ENCODE measurements at places on chromosomes 3 and 15. TPM values are rescaled to one million over a fixed set of nuclear protein-coding genes. Genes with fewer than 3 reads are reported as not detected.

GPR27 gene
- not detected for total RNA-seq

CACNA2D3 gene
- 0.55 TPM for total RNA-seq

TRPM1 gene
- not detected for total RNA-seq

ZNF385D gene
- 0.75 TPM for total RNA-seq

NOX5 gene
- total RNA-seq = not detected

NTRK3 gene
- 2.8 TPM for total RNA-seq

ONECUT1 gene
- not detected for total RNA-seq

HTR3E gene
- 1.3 TPM for total RNA-seq

SMCO1 gene
- not detected for total RNA-seq

TMEM212 gene
- total RNA-seq = not detected

TIGIT gene
- 1.2 TPM for total RNA-seq

HRG gene
- not detected for total RNA-seq

GRIP2 gene
- total RNA-seq = not detected

STRIT1 gene
- total RNA-seq = not detected

PPM1L gene
- 29.4 TPM for total RNA-seq

- no peak for DNase-seq
These were observed 19.4 kb downstream of the BCL2L10 start for GRCh38 chr15:52093167-52093538.

- DNase-seq = no peak
These were observed 804 bp upstream of the BRPF1 start for GRCh38 chr3:9730657-9731205.

GRCh38 chr3:157436583-157437291, at the start of gene PTX3:
TSS of gene PTX3 (plus strand) at chr3:157436850. CDS start at chr3:157436934, 84 bp downstream.
- DNase-seq = no peak

DNA sequence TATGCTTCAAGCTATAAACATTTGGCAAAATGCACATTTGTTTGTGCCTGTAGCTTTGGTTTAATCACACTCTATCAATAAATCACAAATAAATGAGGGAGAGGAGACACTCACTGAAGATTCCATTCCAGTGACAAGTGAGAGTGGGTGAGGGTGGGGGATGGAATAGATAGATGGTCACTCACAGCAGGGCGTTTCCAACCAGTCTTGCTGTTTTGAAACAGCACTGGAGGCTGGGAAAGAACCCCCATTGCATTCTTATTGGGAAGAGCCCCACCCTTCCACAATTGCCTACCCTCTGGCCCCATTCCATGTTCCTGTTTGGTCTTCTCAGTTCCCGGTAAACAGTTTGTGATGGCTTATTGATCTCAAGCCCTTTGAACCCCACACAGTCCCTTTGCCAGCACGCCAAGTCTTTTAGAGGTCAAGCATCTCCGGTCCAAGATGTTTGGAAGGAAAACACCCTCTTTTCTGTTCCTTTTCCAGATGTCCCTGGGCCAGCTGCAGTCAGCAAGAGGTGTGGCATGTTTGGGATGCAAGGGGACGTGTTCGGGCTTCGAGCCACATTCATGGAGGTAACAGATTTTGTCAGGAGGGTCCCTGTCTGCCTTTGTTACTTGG, 30.7 kb downstream of the LMCD1 start:
- DNase-seq = no peak

DNA sequence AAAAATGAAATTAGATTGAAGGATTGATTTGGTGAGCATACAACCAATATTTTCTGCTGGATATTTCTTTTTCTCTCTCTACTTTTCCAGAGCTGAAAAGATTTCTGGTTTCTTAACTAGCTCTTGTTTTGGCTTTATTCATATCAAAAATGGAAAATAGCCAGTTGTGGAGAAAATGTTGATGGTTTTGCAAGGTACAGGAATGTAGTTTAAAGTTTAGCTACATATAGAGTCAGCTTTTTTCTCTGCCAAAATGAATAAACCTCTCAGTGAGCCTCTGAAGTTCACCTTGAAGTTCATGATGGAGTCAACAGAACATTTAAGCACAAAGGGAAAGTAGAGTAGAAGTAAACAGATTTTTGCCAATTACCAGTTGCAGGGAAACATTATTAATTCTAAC, 720.5 kb upstream of the ALCAM start:
- no peak for DNase-seq

GRCh38 chr15:67836477-67836876, 3.4 kb downstream of the RNU6-1 start:
- DNase-seq = peak; percentile 62

DNA sequence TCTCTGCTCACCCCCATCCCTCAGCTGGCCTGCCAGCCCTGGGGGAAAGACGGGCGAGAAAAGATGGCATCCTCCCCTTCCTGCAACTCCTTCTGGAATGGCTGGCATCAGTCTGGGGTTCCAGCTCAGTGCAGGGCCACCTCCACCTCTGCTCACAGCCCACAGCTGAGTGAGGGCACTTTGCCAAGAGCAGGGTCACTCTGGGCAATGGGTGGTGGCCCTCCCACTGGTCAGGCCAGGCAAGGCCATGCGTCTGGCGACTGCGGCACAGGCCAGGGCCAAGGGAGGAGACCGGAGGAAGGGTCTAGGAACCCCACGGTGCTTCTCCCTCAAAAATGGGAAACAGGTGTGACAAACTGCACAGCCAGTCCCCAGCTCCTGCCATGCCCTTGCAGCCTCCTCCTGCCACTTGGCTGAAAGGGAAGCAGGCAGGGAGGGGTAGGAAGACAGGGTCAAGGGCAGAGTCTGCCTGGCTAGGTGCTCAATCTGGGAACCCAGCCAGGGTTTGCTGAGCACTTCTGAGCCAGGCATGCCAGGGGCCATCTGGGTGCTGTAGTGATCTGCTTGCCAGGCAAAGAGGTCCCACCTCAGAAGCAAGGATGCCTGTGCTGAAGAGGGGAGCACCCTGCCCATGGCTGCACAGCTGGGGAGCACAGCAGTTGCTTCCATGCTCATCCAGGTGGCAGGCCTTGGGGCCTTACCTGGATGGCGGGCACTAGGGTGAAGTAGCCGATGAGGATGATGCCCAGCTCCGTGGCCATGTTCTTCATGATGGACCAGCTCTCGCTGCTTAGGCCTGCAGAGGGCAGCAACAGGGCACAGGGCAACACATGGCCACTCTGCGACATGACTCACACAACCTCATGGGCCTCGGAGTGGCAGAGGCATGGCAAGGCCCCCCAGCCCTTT, 41.2 kb downstream of the PTPN23 start:
- peak; percentile 53 for DNase-seq

DNA sequence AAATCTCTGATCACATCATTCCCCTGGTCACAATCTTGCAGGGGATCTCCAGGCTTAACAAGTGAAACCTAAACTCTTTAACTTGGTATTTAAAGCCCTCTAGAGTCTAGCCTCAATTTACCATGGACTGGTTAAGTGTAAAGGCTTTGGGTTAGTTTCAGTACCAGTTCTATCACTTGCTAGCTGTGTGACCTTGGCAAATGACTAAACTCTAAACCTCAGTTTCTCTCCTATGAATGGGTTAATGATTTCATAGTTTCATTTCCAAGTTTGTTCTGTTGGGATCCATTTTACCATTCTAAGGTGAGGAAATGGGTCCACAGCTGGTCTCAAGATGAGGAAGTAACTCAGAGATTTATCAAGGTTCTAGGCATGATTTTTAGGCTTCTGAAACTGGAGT, 38.8 kb upstream of the TIMP4 start:
- no peak for DNase-seq

- DNase-seq = peak; percentile 24
These were observed 97.2 kb upstream of the CTNNB1 start for GRCh38 chr3:41102053-41102556.

DNA sequence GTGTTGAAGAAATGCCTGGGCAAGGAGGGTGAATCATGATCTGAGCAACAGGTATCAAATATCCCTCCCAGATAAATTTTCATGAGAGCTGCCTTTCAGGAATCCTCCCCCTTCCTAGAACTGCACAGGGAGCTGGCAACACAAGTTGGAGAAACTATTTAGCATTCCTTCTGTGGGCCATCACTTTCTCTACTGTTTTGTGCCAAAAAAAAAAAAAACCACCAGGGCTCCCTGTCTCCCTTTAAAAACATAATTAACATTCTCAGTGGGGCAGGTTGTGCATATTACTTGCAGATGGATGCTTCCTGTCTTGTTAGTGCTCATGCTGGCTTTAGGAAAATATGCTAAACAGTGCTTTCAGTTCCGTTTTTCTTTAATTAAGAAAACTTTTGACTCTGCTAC, 234.9 kb upstream of the LMCD1 start:
- DNase-seq = no peak

DNA sequence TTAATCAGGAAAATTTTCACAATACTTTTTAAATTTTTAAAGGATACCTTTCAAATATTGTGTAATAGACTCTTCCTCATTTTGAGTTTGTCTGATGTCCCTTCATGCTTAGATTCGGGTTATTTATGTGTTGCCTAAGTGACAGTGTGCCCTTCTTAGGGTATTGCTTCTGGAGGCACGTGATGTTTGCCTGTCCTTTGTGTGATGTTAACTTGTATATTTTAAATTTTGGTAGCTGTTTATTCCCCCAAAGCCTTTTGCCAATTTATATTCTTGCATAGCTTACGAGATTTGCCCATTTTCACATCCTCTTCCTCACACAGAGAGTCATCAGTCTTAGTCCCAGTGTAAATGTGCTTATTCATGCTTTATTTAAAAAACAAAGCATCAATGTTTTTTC, 433.1 kb downstream of the EPHB1 start:
- DNase-seq = no peak

DNA sequence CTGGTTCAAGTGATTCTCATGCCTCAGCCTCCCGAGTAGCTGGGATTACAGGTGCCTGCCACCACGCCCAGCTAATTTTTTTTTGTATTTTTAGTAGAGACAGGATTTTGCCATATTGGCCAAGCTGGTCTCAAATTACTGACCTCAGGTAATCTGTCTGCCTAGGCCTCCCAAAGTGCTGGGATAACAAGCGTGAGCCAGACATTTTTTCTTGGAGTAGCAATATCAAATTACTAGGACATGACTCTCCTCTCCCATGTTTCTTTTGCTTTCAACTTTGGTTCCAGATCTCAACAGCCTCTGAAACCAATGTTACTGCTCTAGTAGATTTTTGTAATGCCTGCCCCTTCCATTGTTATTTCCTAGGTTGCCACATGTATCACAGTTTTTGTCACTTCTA, 462.0 kb downstream of the GBE1 start:
- DNase-seq = no peak

GRCh38 chr3:59566481-59566975, 516.7 kb upstream of the CFAP20DC start:
- DNase-seq = no peak

GRCh38 chr3:193593668-193594030, 641 bp downstream of the OPA1 start:
- DNase-seq = no peak

DNA sequence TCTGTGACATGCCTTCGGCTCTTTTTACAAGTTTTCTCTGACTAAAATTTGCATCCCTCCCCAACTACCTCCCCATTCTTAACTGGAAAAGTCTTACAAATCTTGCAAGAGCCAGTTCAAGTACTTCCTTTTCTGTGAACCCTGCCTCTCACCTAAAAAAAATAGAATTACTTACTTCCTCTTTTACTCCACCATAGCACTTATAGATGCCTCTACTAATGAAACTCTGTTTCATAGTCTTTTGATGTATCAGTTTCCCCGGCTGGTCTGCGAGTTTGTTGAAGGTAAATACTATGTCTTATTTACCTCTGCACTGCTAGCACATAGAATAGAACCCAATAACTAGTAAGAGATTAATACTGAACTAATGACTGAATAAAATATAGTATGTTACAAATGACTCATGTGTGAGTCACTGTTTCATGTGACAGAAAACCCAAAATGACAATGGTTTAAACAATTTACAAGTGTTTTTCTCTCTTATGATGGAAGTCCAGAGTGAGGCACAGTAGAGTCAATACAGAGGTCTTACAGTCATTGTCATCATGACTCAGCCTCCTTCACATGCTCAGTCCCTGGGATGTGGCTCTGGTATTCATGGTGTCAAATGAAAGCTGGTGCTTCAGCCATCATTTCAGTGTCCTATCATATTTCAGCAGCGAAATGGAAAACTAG, 393.5 kb downstream of the RSL24D1 start:
- DNase-seq = no peak

DNA sequence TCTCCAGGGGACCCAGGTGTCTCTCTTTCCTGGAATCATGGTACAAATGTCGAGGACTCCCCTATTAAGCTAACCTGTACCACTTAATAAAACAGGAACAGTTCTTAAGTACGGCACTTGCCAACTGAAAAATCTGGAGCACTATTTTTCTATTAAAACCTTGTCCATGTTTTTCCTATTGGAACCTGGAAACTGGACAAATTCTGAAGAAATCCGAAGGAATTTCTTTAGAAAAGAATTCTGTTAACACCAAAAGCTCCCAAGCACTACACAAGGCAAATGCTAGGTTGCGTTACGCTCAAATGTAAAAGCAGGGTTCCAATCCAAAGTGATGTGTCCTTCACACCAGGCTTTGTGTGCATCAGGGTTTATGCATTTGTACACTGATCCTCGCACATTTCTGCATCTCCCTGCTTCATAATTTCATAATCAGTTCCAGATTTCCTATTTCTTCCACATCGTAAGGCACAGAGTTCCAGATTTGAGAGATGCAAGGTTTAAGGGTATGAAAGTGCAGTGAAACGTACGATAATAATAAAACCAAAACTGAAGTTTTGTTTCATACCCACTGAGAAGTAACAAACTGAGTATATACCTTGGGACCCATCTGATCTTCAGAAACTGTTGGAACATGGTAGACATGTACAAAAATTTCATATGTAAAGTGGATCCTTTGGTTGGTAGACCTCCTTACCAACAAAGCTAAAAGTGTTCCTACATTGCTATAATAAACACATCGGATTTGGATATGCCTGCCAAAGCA, 132.1 kb upstream of the WNT5A start:
- DNase-seq = no peak

- no peak for DNase-seq
These were observed 20.5 kb downstream of the ALCAM start for GRCh38 chr3:105387122-105387751.

GRCh38 chr3:143750841-143751240, 97.4 kb downstream of the SLC9A9 start:
- no peak for DNase-seq

DNA sequence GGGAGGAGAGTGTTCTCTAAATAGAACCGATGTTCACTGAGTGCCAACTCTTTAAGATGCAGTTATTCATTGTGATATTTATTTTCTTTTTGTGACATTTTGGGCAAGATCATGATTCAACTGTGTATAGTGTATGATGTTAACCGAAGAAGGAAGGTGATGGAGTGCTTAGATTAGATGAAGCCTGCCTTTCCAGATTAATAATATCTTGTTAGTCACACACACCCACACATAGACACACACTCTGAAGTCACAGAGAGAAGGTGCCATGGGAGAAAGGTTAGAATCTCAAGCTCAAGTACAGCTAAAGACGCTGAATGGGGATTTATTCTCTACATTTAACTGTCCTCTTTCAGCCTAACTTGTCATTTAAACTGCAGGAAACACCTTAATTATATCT, 77.0 kb downstream of the SLC9A9 start:
- no peak for DNase-seq
